ENCODE measurements at places on chromosomes 2 and 18.

DNA sequence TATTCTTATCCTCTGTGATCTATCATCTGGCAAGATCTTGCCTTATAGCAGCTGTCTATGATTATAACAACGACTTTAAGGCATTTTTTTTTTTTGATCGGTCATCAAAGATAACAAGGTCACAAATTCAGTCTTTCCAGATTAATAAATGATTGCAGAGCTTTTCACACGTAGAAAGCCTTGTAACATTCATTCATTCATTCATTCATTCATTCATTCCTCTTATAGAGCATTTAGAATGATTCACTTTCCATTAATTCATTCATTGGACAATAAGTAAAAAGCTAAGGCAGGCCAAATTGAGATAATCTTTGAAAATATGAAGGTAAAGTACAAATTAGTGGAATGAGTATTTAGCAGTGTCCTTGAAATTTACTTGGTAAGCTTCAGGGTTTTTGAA lies 223.7 kb downstream of the NUP35 start:
- DNase-seq, result no peak

DNA sequence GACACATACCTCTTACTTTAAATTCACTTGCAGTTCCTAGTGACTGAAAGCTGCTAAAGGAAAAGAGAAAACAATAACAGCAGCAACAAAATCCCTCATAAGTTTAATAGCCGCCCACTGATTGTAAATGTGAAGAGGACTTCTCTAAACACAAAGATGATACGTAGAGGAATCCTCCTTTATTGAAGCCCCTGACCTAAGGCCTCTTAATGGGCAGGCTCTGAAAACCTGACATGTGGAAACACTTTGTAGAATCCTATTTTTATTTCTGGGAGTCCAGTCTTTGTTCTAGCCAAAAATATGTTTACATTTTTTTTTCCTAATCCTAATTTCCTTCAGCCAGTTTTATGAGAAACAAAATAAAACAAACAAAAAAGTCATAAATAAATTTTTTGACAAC lies 1277.7 kb upstream of the CELF4 start:
- DNase-seq, result no peak

DNA sequence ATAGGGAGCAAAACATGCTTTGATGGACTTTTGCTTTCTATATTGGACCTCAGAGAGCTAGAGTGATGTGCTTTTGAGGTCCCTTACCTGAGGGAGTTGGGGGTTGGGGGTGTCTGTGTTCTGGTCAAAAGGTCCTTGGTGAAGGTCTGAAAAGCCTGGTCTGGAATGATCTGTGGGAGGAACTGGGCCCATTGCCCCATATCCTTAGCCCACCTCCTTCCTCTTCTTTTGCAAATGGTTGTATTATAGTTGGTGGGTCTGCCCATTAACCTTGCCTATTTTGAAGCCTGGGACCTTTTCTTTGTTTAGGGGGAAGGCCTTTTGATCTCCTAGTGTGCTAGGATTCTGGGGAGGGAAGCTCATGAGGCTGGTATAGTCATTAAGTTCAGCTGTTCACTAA lies 88.7 kb downstream of the FMNL2 start:
- DNase-seq, result no peak

DNA sequence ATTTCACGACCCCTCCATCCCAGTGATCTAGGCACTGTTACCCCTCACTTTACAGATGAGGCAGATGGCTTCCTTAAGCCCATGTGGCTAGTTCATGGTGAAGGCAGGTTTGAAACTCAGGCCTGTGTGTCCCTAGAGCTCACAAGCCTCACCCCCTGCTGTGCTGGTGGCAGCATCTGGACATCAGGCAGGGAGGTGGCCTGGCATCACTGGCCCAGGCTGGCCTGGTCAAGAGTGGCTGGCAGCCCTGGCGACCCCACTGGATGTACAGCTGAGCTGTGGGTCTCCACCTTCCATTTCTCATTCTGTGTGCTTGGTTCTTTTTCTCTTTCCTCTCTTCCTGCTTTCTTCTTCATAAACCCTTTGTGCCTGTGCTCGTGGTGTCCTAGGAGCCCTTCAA lies 56.3 kb downstream of the BOLA3 start:
- DNase-seq, result no peak

- DNase-seq, result no peak
Measured at GRCh38 chr2:23390152-23390551, 5.2 kb downstream of the KLHL29 start.

Data from AG08395 (cell line).